ENCODE measurements at places on chromosomes 12 and 14.

DNA sequence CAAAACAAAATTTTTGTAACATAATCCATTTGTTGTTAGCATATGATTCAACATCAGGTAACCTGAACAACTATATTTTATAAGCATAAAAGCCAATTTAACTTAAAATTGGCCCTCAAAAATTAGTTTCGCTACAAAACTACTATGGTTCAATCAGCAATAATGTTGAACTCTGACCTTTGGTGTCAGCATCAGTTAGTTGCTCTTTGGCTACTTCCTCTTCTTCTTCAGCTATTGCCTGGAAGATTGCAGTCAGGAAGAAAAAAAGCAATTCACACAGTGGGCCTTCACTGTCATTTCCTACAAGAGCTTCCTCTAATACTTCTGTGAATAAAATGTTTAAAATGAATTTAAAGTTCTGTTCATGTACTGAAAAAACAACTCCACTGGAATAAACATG is 78.2 kb upstream of the CFL2 start:
- DNase-seq: no peak
- no peak overlapping the region for H3K27ac ChIP-seq
- no peak overlapping the region for H3K4me3 ChIP-seq
- no peaks in the 10 kb centered on the region for H3K4me1 ChIP-seq

DNA sequence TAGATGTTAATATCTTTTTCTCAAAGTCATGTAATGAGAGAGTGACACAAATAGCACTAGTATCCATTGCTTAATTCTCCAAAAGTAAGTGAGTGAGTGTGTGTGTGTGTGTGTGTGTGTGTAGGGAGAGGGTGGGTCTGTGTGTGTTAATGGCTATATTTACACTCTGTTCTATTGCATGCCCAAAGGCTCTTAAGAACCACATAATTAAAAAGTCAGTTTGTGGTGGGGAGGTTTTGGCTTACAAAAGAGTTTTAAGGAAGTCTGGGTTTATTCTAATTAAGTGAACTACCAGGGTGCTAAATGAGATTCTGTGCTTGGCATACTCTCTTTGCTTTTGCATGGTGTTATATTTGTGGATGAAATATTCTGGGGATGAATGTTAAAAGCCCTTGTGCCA is 1897.6 kb upstream of the FLRT2 start:
- H3K27ac ChIP-seq: no peak overlapping the region
- H3K4me1 ChIP-seq: no peaks in the 10 kb centered on the region
- DNase-seq: no peak
- no peaks in the 10 kb centered on the region for H3K27me3 ChIP-seq
- H3K36me3 ChIP-seq: no peaks in the 10 kb centered on the region

GRCh38 chr12:41846718-41847117 is 298.0 kb downstream of the GXYLT1 start:
- H3K27ac ChIP-seq: no peak overlapping the region
- H3K4me1 ChIP-seq: no peaks in the 10 kb centered on the region
- no peak for DNase-seq
- no peaks in the 10 kb centered on the region for H3K27me3 ChIP-seq
- no peaks in the 10 kb centered on the region for H3K36me3 ChIP-seq
- H3K4me3 ChIP-seq: no peak overlapping the region

- H3K4me3 ChIP-seq: no peak overlapping the region
- no peak overlapping the region for H3K27ac ChIP-seq
- H3K4me1 ChIP-seq: no peaks in the 10 kb centered on the region
- DNase-seq: no peak
- no peaks in the 10 kb centered on the region for H3K27me3 ChIP-seq
- H3K36me3 ChIP-seq: no peaks in the 10 kb centered on the region
These were observed 453.8 kb downstream of the TMEM121 start for GRCh38 chr14:105980224-105980623.

DNA sequence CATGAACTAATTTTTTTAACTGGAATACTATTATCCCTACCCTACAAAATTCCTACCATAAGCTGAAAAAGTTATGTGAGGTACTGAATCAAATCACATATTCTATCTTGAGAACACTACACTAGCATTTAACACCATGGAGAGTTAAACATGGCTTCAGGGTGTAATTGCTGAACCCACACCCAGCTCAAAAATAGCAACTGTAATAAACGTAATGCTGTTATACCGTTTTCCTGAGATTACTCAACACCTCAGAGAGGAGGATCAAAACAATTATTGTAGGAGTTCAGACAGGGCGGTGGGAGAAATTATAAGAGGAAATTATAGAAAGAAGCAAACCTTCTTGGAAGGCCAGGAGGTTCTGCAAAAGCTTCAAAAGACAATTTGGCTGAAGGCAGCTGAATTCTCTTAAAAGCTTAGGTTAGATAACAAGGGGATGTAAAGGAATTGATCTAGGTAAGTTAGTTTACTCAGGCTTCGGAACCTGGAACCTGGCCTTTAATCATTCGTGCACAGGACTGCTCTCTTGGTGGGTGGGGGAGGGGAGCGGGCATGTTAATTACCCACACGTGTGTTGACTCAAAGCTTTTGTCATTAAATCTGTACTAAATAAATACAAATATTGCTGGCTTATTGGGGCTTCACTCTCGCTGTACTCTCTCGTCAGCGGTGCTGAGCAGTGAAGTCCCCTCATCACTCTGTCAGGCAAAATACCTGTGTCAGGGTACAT is 12.1 kb upstream of the IPO8 start:
- DNase-seq: no peak
- no peak overlapping the region for H3K4me3 ChIP-seq
- H3K27ac ChIP-seq: no peak overlapping the region

DNA sequence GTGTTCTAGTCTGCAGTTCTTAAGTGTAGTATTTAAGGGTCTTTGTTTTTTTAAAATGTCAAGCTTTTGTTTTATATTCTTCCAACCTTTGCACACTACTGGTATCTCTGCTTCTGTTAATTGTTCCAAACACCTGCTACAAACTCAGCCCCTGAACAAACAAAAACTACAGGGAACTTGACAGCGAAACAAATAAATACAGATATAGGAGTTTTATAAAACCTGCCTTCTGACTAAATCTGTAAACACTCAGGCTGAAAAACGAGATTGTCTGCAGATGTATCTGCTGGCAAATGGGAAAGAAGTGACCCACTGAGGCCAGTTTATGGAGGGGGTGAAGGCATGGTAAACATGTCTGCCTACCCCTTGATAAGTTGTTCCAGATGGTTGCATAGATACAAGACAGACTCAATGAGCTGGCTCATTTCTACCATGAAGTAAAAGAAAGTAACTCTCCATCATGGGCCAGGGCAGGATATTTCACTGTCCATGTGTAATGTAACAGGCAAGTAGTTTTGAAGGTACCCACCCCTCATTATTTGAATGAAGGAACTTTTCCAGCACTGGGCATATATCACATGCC is 75.6 kb downstream of the LMO3 start:
- H3K36me3 ChIP-seq: no peaks in the 10 kb centered on the region
- no peaks in the 10 kb centered on the region for H3K4me1 ChIP-seq
- no peak overlapping the region for H3K27ac ChIP-seq

DNA sequence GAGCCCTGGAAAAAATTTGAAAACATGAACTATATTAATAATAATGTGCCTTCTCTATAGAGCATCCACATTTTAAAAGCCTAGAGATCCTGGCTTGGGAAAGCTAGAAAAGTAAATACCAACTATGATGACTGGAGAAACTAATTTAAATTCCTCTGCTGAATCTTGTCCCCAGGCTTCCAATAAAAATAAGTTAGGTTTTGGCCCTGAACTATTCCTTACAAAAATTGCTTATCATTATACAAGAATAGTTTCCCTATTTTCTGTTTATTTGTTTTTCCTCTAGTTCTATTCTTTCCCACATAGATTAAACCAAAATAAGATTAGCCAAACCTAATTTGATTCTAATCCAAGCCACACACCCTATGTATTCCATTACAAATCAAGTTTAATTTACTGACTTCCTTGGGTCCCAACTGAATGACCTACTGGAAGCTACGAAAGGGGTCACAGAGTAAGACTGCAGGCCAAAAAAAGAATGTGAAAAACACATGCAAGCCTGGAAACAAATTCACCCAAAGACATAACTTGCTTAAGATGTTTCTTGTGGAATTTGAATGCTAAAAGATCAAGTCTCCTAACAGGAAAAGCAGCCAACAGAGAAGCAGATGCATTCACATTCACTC is 133.0 kb downstream of the PAWR start:
- no peaks in the 10 kb centered on the region for H3K4me1 ChIP-seq
- no peak overlapping the region for H3K27ac ChIP-seq
- H3K27me3 ChIP-seq: no peaks in the 10 kb centered on the region
- DNase-seq: no peak
- H3K4me3 ChIP-seq: no peak overlapping the region
- peaks cover 2% of the 10 kb centered on the region for H3K36me3 ChIP-seq

- H3K27ac ChIP-seq: no peak overlapping the region
- no peaks in the 10 kb centered on the region for H3K27me3 ChIP-seq
- no peaks in the 10 kb centered on the region for H3K4me1 ChIP-seq
- DNase-seq: no peak
- peaks cover 3% of the 10 kb centered on the region for H3K36me3 ChIP-seq
These were observed 6.0 kb downstream of the MMAB start for GRCh38 chr12:109567296-109567695.
